ENCODE measurements at places on chromosomes 13 and 19.

- H3K4me1 ChIP-seq, result peaks cover 2% of the 10 kb centered on the region
- peak within 1 kb of the TSS; percentile 34 for H3K27ac ChIP-seq
- H3K36me3 ChIP-seq, result no peaks in the 10 kb centered on the region
- DNase-seq, result peak; percentile 55
These were observed at the start of gene LPAR6 for GRCh38 chr13:48412881-48413351. Gene LPAR6, minus strand, starts transcription at chr13:48413113. Its CDS starts 690 bp downstream, at chr13:48412423.

DNA sequence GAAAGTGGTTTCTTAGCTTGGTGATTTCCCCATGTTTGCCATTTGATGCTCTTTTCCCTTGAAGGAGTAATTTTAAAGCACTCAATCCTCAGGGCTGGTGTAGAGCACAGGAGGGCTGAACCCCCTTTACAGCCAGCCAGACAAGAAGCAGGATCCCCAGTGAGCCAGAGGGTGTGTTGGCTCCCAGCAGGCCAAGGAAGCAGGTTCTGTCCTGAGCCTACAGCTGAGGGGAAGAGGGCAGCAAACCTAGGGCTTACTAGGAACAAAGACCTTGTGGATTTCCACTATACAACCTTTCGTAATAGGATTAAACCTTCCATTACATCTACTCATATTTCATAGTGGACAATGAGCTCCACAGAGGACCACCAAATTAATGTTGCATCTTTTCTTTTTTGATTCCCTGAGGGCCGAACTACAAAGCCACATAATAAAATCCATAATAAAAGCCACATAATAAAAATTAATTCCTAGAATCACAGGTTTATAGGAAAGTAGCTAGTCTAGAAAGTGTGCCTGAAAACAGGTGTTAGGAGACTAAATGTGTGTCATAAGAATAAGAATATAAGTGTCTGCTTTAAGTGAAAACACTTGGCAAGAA lies 300.2 kb downstream of the DCLK1 start:
- H3K4me3 ChIP-seq, result no peak overlapping the region
- peaks cover 24% of the 10 kb centered on the region for H3K4me1 ChIP-seq
- DNase-seq, result no peak
- H3K36me3 ChIP-seq, result no peaks in the 10 kb centered on the region
- no peaks in the 10 kb centered on the region for H3K27me3 ChIP-seq

DNA sequence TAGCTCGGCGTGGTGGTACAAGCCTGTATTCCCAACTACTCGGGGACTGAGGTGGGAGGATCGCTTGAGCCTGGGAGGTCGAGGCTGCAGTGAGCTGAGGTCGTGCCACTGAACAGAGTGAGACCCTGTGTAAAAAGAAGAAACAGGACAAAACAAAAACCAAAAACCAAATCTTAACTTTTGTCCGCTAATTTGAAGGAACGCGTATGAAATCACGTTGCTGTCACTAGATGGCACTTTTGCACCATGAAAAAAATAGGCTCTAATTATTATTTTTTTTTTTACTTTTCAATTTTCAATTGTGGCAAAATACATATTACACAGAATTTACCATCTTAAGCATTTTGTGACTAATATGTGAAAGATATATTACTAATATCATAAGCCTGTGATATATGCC lies 17.6 kb upstream of the ZNF835 start:
- no peak overlapping the region for H3K4me3 ChIP-seq
- no peak overlapping the region for H3K27ac ChIP-seq
- no peaks in the 10 kb centered on the region for H3K36me3 ChIP-seq
- no peak for DNase-seq
- H3K27me3 ChIP-seq, result no peaks in the 10 kb centered on the region
- no peaks in the 10 kb centered on the region for H3K4me1 ChIP-seq

DNA sequence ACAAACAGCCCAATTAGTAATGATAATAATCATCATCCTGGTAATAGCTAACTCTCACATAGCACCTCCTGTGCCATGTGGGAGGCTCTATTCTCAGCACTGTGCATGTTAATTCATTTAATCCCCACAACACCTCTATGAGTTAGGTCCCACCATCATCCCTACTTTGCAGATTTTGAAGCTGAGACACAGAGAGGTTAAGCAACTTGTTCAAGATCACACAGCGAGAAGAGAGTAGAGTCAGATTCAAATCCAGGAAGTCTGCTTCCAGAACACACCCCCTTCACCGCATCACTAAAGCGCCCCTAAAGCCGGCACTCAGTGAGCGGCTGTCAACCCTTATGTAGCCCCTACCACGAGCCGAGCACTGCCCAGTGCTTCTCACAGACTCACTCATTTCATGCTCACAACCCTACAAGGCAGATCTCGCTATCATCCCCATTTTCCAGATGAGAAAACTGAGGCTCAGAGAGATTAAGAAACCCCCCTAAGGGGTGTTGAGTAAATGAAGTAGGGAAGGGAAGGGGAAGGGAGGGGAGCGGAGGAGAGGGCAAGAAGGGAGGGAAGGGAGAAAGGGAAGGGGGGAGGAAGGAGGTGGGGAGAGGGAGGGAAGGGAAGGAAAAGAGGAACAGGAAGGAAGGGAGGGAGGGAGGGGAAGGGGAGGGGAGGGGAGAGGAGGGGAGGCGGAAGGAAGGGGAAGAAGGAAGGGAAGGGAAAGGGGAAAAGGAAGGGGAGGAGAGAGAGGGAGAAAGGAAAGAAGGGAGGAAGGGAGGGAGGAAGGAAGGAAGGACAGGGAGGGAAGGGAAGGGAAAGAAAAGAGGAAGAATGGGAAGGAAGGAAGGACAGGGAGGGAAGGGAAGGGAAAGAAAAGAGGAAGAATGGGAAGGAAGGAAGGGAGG lies 16.4 kb downstream of the EMP3 start:
- no peaks in the 10 kb centered on the region for H3K36me3 ChIP-seq
- H3K27me3 ChIP-seq, result no peaks in the 10 kb centered on the region
- H3K4me3 ChIP-seq, result no peak overlapping the region
- H3K4me1 ChIP-seq, result no peaks in the 10 kb centered on the region
- DNase-seq, result no peak

DNA sequence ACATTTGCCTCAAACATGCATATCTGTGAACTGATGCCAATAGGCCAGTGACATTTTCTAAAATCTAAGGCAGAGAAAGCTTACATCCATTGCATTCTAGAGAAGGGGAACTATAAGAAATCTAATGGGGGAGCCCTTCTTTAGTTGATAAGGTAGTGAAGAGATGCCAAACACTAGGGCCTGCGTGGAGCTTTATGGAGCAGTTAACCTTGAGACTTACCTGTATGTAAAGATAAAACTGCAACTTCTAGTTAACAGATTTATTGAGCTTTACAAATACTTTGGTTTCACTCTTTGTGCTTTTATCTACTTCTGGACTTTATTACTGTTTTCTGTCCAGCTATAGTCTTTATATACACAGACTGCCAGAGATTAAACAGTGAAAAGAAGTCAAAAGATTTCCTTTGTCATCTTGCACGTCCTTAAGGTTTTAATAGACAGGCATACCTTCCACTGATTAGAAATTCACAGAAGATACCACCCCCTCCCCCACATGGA lies 457.6 kb downstream of the KLF12 start:
- no peaks in the 10 kb centered on the region for H3K36me3 ChIP-seq
- peaks cover 13% of the 10 kb centered on the region for H3K4me1 ChIP-seq
- no peak overlapping the region for H3K4me3 ChIP-seq
- DNase-seq, result no peak

GRCh38 chr19:9109959-9110358 lies 2.7 kb upstream of the OR7G2 start:
- no peak overlapping the region for H3K27ac ChIP-seq
- DNase-seq, result no peak
- no peaks in the 10 kb centered on the region for H3K4me1 ChIP-seq
- H3K4me3 ChIP-seq, result no peak overlapping the region
- H3K27me3 ChIP-seq, result no peaks in the 10 kb centered on the region
